Activated CD8-positive, alpha-beta T cell treated with anti-CD3 and anti-CD28 coated beads, Interleukin-2, amount 10 ng/mL, durations not matched to agents 7 days and 5 days (primary cell): ENCODE measurements at places on chromosomes 5 and 9. TPM values are rescaled to one million over a fixed set of nuclear protein-coding genes. Genes with fewer than 3 reads are reported as not detected.

GRCh38 chr5:2906302-2907090, 155.0 kb upstream of the IRX2 start:
- H3K4me3 ChIP-seq = no peak overlapping the region
- no peaks in the 10 kb centered on the region for H3K4me1 ChIP-seq
- no peaks in the 10 kb centered on the region for H3K27me3 ChIP-seq
- no peak for DNase-seq
- H3K36me3 ChIP-seq = no peaks in the 10 kb centered on the region

DNA sequence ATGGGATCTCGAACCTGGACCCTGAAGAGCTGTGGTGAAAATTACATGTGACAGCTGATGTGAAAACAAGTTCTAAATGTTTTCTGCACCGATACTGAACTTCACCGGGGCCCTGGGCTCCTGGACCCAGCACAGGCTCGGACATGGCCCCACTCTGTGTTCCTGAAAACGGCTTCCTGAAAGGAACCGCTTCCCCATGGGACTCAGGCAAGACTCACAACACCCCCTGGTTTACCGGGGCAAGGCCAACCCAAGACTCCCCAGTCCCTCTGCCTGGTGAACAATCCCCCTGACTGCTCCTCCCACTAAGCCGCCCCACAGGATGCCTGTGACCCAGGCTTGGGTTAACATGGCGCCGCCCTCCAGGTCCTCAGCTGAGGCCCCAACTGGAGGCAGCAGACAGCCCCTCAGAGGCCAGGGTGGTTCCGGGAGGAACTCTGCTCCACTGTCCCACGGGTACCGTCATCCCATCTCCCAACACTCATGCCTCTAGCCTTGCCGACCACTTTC, 124.5 kb upstream of the FOXD4L5 start:
- peaks cover 3% of the 10 kb centered on the region for H3K36me3 ChIP-seq
- H3K4me1 ChIP-seq = no peaks in the 10 kb centered on the region
- DNase-seq = no peak
- no peak overlapping the region for H3K27ac ChIP-seq

DNA sequence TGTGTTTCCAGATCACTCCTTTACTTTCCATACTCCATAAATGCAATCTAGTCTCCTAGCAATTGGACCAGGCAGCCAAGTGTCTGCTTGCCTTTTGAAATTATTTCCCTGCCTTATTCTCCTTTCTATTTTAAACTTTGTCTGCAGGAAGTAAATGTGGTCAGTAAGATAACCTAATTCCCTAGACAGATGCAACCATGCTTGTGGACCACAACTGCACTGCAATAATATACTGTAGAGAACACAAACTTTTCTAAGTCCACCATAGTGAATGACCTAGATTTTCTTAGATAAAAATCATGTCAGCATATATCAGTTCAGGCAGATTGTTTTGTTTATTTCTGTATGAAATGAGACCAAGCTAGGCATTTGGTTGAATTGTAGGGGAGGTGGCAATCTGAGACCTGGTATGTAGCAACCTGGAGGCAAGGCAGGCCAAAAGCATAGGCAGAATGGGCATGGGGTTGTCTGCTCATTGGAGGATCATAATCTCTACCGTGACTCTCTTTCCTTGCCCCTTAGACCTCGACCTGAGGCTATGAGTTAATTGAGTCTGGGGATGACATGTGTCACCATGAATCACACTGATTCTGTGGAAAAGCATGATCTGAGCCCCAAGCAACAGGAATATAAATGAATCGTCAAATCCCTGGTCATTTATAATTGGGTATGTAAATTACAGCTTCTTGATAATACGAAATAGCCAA, 20.7 kb downstream of the ACTL7B start:
- H3K4me3 ChIP-seq = no peak overlapping the region
- H3K27ac ChIP-seq = no peak overlapping the region
- peaks cover 5% of the 10 kb centered on the region for H3K4me1 ChIP-seq
- H3K36me3 ChIP-seq = no peaks in the 10 kb centered on the region
- no peaks in the 10 kb centered on the region for H3K27me3 ChIP-seq
- DNase-seq = no peak

DNA sequence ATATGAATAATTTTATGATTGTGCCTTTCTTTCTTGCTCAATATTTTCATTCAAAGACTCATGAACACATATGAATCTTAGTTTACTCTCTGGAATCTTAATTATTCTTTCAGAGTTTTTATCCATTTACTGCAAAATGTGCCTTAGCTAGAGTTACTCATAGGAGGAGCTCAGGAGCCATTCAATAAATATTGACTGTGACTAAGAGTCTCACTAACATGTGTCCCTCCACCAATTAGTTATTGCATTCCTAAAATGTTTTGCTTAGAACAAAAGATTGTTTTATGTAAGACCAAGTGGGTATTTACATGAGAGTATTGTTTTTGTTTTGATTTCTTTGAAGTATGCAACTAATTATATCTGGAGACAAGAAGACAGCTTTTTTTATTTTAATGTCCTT, 218.4 kb upstream of the MAST4 start:
- no peak overlapping the region for H3K27ac ChIP-seq
- H3K4me1 ChIP-seq = no peaks in the 10 kb centered on the region
- no peak overlapping the region for H3K4me3 ChIP-seq
- H3K27me3 ChIP-seq = peaks cover 6% of the 10 kb centered on the region
- no peak for DNase-seq

DNA sequence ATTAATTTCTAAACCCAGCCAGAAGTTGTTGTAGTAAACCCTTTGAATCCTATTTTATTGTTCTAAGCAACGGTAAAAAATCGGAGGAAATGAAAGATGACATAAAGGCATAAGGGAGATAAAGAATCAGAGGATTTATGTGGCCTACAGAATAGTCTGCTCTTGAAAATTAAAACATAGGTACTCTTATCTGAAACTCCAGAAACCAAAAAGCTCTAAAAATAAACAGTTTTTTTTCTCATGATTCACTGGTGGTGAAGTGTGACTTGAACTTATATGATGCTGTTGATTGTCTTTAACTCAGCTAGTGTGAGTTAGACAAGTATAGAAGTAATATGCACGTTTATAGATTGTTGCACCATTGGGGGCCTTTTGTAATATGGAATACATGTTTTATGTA, 80.3 kb downstream of the HSD17B4 start:
- peaks cover 14% of the 10 kb centered on the region for H3K36me3 ChIP-seq
- DNase-seq = no peak
- H3K27ac ChIP-seq = no peak overlapping the region
- no peaks in the 10 kb centered on the region for H3K27me3 ChIP-seq
- H3K4me3 ChIP-seq = no peak overlapping the region

DNA sequence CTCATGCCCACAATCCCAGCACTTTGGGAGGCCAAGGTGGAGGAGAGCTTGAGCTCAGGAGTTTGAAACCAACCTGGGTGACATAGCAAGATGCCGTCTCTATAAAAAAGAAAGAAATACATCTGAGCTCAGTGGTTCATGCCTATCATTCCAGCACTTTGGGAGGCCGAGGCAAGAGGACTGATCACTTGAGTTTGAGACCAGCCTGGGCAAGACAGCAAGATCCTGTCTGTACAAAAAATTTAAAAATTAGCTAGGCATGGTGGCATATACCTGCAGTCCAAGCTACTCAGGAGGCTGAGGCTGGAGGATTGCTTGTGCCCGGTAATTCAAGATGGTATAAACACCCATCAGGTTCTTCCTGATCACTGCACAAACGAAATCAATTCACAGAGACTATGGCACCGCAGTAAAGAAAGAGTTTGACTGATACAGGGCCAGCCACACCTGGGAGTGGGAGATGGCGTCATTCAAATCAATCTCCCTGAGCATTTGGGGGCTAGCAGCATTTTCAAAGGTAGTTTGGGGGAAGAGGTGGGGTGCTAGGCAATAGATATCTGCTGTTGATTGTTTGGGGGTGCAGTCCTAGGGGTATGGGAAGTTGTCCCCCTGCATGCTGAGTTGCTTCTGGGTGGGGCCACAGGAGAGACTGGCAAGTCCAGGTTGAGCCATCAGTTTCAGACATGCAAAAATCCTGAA, 169.2 kb downstream of the TTC39B start:
- DNase-seq = no peak
- no peak overlapping the region for H3K4me3 ChIP-seq
- no peaks in the 10 kb centered on the region for H3K36me3 ChIP-seq
- peaks cover 12% of the 10 kb centered on the region for H3K4me1 ChIP-seq
- H3K27ac ChIP-seq = no peak overlapping the region
- H3K27me3 ChIP-seq = peaks cover 5% of the 10 kb centered on the region

The MED7 gene
- 13.1 TPM for total RNA-seq

DNA sequence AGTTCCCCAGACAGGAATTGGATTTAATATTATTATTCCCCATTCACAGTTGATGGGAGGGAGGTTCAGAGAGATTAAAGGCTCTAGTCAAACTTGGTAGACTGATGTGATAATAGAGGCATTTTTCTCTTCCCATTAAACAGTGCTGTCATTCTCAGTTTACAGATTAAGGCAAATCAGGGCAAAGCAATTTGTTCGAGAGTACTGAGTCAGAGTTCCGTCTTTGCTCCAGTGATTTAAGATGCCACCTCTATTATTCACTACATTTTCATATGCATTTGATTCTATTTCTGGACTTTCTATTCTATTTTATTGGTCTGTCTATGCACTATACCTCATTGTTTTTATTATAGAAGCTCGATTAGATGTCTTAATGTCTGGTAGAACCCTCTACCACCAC, 201.0 kb upstream of the RAI14 start:
- no peak overlapping the region for H3K4me3 ChIP-seq
- H3K4me1 ChIP-seq = no peaks in the 10 kb centered on the region
- no peak overlapping the region for H3K27ac ChIP-seq
- no peaks in the 10 kb centered on the region for H3K27me3 ChIP-seq

GRCh38 chr9:69174616-69175463, 763 bp downstream of the TJP2 start:
- H3K27ac ChIP-seq = no peak overlapping the region
- no peaks in the 10 kb centered on the region for H3K36me3 ChIP-seq
- peaks cover 55% of the 10 kb centered on the region for H3K27me3 ChIP-seq
- H3K4me3 ChIP-seq = peak overlapping the region; percentile 66

GRCh38 chr9:75085640-75086039, 2.3 kb downstream of the NMRK1 start:
- peaks cover 47% of the 10 kb centered on the region for H3K4me1 ChIP-seq
- peak overlapping the region; percentile 48 for H3K27ac ChIP-seq
- H3K4me3 ChIP-seq = peak overlapping the region; percentile 39

- no peak overlapping the region for H3K27ac ChIP-seq
- no peak for DNase-seq
- no peaks in the 10 kb centered on the region for H3K4me1 ChIP-seq
Measured at GRCh38 chr5:2266641-2267240, 384.0 kb upstream of the IRX4 start.

DNA sequence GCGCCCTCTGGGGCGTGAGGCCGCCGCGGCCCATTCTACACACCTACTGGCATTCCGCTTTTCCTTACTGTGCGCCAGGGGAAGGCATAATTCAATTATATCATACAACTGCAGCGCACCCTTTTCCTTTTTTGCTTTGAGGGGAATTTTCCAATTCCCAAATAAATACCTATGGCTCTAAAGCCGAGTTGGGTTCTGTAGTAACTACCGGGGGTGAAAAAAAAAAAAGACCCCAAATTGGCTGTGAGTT, 34.1 kb upstream of the NFIB start:
- peaks cover 57% of the 10 kb centered on the region for H3K27me3 ChIP-seq
- DNase-seq = no peak
- peaks cover 8% of the 10 kb centered on the region for H3K36me3 ChIP-seq
- H3K4me1 ChIP-seq = peaks cover 4% of the 10 kb centered on the region
- no peak overlapping the region for H3K27ac ChIP-seq

The FGF10 gene
- total RNA-seq = not detected

- no peak overlapping the region for H3K27ac ChIP-seq
- peaks cover 3% of the 10 kb centered on the region for H3K4me1 ChIP-seq
- no peaks in the 10 kb centered on the region for H3K36me3 ChIP-seq
- no peak overlapping the region for H3K4me3 ChIP-seq
- no peak for DNase-seq
Measured at GRCh38 chr9:4349816-4350418, 50.0 kb upstream of the GLIS3 start.

The CDH12 gene
- total RNA-seq = not detected

GRCh38 chr9:109590966-109591365, 92.9 kb upstream of the PTPN3 start:
- no peaks in the 10 kb centered on the region for H3K27me3 ChIP-seq
- H3K27ac ChIP-seq = no peak overlapping the region
- DNase-seq = no peak
- H3K36me3 ChIP-seq = no peaks in the 10 kb centered on the region
- H3K4me3 ChIP-seq = no peak overlapping the region

DNA sequence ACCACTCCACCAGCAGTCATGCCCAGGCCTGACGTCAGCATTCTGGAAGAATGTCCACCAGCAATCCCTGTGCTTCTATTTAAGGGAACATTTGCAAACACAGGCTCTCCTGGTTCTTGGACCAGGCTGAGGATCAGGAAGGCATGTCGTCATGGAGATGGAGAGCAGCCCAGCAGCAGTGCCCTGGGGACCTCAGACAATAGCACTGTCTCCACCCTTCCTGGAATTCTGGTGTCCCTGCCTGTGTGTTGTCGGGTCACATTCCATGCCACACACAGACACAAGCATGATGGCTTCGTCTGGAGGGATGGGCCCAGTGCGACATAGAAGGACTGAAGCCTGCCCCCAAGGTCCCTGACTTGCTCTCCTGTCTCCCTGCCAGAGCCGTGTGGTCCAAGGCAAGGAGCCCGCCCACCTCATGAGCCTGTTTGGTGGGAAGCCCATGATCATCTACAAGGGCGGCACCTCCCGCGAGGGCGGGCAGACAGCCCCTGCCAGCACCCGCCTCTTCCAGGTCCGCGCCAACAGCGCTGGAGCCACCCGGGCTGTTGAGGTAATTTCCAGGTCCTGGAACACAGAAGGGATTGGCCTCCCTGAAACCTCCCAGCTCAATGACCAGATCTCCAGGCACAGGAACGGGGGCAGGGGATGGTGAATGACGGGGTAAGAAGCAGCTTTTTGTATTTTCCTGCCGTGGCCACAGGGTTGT, 43.8 kb downstream of the STOM start:
- H3K27me3 ChIP-seq = no peaks in the 10 kb centered on the region
- DNase-seq = no peak
- H3K36me3 ChIP-seq = peaks cover 2% of the 10 kb centered on the region
- H3K4me1 ChIP-seq = peaks cover 22% of the 10 kb centered on the region
- H3K4me3 ChIP-seq = no peak overlapping the region
- no peak overlapping the region for H3K27ac ChIP-seq

GRCh38 chr5:175734016-175734415, 76.1 kb downstream of the HRH2 start:
- H3K4me1 ChIP-seq = peaks cover 6% of the 10 kb centered on the region
- no peak overlapping the region for H3K27ac ChIP-seq
- H3K36me3 ChIP-seq = no peaks in the 10 kb centered on the region
- no peak overlapping the region for H3K4me3 ChIP-seq
- DNase-seq = no peak

The SCGB3A2 gene
- not detected for total RNA-seq

GRCh38 chr9:89696780-89697179, 92.0 kb downstream of the GADD45G start:
- peaks cover 58% of the 10 kb centered on the region for H3K4me1 ChIP-seq
- H3K36me3 ChIP-seq = peaks cover 2% of the 10 kb centered on the region
- no peak overlapping the region for H3K27ac ChIP-seq
- H3K27me3 ChIP-seq = no peaks in the 10 kb centered on the region

The MSX2 gene
- total RNA-seq = not detected

- H3K36me3 ChIP-seq = no peaks in the 10 kb centered on the region
- DNase-seq = no peak
- H3K4me3 ChIP-seq = no peak overlapping the region
- H3K4me1 ChIP-seq = no peaks in the 10 kb centered on the region
Measured at GRCh38 chr9:111078391-111079038, 40.2 kb upstream of the LPAR1 start.

GRCh38 chr9:686321-686813, 155.1 kb upstream of the DMRT1 start:
- peaks cover 11% of the 10 kb centered on the region for H3K27me3 ChIP-seq
- H3K27ac ChIP-seq = no peak overlapping the region
- no peaks in the 10 kb centered on the region for H3K4me1 ChIP-seq
- DNase-seq = no peak
